ENCODE measurements at places on chromosomes 3 and 15.

DNA sequence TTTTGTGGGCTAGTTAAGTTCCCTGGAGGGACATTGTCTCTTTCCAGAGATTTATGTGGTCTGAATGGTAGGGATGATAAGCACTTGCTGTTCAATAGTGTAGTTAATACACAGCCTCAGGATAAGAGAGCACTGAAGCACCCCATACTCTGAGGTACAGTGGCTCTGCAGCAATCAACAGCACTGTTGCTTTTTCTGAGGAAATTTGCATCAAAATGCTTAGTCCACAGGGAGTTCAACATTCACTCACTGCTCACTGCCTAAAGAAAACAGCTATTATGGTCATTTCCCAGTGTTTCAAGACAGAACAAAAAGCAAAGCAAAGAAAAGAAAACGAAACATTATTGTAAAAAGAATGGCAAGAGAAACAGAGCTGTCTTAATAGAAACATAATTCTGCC, 441.9 kb downstream of the PLOD2 start:
- DNase-seq = no peak

- DNase-seq = no peak
Observed at GRCh38 chr15:39672666-39673065, 91.8 kb downstream of the THBS1 start.

GRCh38 chr15:96598514-96598913, 268.0 kb downstream of the NR2F2 start:
- no peak for DNase-seq

GRCh38 chr3:11576453-11576852, 67.3 kb downstream of the VGLL4 start:
- no peak for DNase-seq

GRCh38 chr15:25860885-25861866, 2.0 kb downstream of the ATP10A start:
- DNase-seq = no peak

DNA sequence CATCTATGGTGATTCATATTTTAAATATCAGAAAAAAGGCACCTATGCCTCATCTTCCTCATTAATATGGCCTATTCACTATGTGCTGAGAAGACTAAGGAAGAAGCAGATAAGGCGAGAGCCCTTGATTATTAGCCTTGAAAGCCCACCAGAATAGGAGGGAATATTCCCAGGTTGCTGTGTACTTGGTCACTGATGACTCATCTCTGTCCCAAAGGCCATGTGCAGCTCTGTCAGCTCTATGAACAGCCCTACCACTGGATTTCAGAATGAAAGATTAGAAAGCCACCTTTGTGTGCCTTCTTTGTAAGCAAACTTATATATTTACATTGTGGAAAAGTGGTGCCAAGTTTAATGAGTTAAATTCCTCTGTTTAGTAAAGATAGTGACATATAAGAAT, 211.5 kb downstream of the NFKBIZ start:
- no peak for DNase-seq

- DNase-seq = peak; percentile 41
Observed at GRCh38 chr15:25933456-25934158, 70.5 kb upstream of the ATP10A start.

DNA sequence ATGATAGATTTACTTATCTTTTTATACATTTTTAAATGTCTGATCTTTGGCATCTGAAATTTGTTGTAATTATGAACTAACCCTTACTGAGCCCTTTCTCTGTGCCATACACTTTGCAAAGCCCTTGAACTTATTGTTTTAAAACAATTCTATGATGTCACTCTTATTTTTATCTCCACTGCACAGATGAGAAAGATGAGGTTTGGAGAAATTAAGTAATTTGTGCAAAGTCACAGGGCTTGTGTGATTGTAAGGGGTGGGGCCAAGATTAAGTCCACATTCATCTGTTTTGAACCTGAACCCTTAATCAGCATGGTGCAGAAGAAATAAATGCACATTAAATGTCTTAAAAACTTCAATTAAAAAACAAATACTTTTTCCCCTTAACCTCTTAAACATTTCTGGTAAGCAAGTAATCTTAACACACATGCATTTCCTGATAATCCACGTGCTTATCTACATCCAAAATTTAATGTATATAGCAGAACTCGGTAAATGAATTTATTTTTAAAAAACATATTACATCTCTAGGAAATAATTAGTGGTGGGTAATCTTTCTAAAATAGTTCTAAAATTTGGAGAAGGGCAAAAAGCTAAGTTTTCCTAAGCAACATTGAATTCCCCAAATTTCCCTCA, 189.8 kb upstream of the TBC1D5 start:
- no peak for DNase-seq

DNA sequence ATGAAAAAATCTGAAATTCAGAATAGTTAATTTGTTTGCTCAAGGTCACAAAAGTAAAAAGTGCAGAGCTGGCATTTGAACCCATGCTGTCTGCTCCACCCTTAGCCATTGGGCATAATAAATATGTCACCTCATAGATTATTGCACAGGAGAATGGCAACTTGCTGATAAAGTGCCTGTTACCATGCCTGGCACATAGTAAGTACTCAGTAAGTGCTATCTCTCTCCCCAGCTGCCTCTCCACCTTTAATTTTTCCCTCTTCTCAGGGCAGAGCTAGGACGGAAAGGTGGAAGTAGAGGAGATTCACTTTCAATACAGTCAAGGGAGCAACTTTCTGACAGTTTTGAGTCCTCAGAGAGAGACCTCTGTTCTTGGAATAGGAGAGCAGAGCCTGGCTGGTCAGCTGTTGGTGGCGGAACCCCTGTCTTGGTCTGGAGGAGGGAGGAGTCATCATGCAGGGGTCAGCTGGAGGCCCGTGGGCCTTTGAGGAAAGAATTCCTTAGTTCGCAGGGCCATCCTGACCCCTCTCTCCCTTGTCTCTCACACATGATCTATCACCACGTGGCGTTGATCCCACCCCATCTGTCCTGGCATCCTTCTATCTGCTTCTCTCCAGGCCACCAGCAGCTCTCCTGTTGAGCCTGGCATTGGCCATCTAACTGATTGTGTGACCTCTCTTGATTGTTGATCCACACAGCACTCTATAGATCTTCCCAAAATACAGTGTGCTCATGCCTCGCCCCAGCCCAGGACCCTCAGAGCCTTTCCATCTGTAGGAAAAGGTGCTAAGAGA, 149.3 kb downstream of the RPLP1 start:
- no peak for DNase-seq

- DNase-seq = no peak
Observed at GRCh38 chr3:185594073-185594472, 8.0 kb downstream of the SENP2 start.

GRCh38 chr3:126261037-126261436, 80.7 kb upstream of the ALDH1L1 start:
- DNase-seq = no peak

DNA sequence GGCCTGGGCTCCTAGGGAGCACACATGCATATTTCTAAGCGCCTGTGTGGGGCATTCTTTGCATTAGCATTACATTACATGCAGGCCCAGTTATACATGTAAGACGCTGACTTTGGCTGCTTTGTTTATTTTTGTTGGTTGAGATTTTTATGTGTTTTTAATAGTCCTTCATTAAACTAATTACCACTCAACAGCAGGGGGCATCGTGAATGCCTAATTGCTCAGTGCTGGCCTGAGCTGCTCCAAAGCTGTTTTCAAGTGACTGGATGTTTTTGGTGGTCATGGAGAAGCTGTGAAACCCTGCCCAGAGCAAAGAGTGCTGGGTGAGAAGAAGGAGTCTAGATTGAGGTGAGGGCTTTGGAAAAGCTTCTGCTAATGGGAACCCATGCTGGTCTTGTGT, 41.5 kb downstream of the GPD1L start:
- DNase-seq = no peak

DNA sequence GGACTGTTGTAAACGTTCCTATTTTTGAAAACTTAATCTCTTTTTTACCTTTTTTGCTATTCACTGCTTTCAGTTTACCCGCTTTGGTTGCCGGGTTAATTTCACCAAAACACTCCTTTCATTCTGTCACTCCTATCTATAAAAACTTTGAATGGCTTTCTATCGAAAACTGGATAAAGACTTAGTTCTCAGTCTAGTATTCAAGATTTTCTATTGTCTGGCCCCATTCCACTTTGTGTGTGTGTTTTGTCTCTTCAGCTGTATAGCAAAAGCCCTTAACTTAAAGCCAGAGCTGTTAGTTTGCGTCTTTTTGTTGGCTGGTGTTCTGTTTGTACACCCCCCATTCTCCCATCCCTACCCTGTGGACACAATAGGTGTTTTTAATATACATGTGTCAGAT, 7.5 kb downstream of the PIAS1 start:
- DNase-seq = no peak

GRCh38 chr15:35142578-35142977, 57.5 kb upstream of the NANOGP8 start:
- no peak for DNase-seq

GRCh38 chr15:29270169-29270955, 740 bp upstream of the NSMCE3 start:
- DNase-seq = no peak

DNA sequence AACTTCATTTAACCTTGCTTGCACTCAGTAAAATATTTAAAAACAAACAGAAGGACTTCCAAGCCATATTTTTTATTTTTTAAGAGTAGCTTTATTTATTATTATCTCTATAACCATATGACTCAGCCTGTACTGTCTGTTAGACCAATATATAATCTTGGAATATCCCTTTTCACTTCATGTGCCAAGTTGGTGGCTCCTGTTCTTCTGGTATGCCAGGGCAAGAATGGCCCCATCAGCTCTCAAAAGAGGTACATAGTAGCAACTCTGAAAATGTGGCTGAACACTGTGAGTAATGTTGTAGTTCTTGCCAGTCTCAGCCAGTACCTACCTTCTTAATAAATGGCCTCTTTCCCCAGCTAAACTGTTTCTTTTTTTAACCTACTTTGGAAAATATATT, 257.0 kb upstream of the UBE2E1 start:
- DNase-seq = no peak

DNA sequence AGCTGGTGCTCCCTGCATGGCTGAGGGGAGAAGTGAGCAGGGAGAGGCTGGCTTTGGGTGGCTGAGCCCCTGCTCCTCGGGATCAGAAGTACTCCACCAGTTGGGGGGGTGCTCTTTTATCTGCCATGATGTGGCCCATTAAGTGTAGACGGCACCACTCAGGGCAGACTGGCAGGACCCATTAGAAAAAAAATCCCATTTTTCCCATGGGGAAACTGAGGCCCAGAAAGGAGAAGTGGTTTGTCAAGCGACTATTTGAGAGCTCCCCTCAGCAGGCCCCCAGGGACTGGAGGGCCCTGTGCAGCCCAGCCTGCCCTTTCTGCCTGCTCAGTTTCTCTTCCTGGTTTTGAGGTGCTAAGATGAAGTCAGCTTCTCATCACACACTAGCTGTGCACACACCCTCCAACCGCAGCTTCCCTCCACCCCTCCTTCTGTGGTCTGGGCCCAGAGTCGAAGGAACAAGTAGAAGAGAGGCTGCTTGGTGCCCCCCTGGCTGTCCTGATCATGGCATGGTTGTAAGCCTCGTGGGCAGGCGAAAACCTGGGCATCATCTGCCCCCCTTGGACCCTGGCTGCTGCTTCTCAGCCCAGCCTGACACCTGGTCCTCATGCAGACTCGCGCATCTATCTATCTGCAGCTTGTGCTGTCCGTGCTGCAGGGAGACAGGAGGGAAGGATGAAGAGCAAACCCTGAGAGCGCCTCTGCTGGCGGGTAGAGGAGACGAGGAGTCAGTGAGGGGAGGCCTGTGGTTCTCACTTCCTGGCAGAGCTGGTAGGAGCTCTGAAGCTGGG, 5.6 kb downstream of the CSK start:
- DNase-seq = peak; percentile 78

- no peak for DNase-seq
Observed at GRCh38 chr15:97966924-97967620, 6.6 kb downstream of the ARRDC4 start.

DNA sequence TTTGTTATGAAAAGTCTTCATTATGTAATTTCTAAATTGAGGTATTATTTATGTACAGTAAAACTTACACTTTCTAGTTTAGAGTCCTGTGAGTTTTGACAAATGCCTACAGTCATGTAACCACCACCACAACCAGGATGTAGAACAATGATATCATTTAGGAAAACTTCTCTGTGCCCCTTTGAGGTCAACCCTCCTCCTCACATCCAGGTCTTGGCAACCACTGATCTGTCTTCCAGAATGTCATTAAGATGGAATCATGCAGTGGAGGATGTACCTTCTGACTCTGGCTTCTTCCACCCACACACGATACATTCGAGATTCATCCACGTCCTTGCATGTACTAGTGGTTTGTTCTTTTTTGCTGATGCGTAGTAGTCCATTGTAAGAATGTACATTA, 23.2 kb downstream of the MINAR1 start:
- DNase-seq = no peak

DNA sequence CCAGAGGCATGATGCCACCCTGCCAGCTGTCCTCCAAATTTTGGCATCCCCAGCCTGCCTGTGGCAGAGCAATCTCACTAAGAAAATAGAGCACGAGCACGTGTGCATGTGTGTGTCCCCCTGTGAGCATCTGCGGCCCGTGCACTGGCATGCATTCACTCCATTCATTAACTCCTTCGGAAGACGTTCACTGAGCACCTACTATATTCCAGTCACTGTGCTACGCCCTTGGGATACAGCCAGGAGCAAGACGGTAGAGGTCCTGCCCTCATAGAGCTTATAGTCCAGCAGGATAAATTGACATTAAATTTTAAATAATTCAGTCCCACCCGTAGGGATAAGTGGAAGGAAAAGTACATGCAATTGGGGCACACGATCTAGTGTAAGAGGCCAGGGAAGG, 40.0 kb upstream of the HES1 start:
- no peak for DNase-seq

DNA sequence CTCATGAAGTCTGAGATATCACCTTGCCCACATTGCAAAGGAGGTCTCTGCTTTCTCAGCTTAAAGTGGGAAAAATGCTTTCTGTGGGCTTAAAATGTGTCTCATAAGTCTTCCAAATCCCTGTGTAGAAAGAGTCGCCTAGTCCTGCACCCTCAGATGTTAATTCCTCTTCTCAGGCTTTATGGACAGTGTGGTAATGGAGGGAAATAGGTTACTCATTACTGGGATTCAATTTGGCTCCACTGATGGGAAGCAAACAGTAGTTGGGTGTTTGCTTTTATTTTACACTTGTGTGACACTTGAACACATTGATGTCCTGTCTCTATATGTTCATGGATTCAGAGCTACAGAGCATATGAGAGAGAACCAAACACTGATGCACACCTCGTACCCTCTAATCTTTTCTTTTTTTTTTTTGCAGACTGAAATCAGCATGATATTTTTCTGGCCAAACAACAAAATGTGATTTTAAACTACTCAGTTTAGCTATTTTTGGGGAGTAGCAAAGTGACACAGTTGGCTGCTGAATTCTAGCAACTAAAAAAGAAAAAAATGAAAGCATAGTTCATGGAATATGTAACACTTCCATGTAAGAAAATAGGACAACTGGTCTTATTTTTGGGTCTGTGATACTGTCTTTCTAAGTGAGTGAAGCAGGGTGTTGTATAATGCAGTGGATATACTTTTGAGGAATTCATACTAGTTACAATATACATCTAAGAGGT, 8.6 kb downstream of the PTPRG start:
- DNase-seq = no peak

GRCh38 chr3:99500485-99500884, 137.9 kb upstream of the COL8A1 start:
- DNase-seq = no peak

- DNase-seq = no peak
Observed at GRCh38 chr3:128707928-128708494, 18.0 kb upstream of the RAB7A start.
